8988T (cell line): ENCODE measurements at places on chromosomes 11 and 22.

GRCh38 chr11:47314992-47315391, 37.5 kb downstream of the MYBPC3 start:
- no peak for DNase-seq

GRCh38 chr11:67050139-67050538, 6.5 kb upstream of the RHOD start:
- DNase-seq, result peak; percentile 51

- DNase-seq, result peak; percentile 32
Observed at GRCh38 chr11:113553235-113553634, 78.0 kb upstream of the DRD2 start.

- no peak for DNase-seq
Observed at GRCh38 chr22:27299181-27300085, 502.1 kb downstream of the MN1 start.

- no peak for DNase-seq
Observed at GRCh38 chr11:71545405-71545966, 2.7 kb upstream of the KRTAP5-9 start.

- DNase-seq, result no peak
Observed at GRCh38 chr11:46134540-46134939, 13.3 kb upstream of the PHF21A start.
